Heart left ventricle (tissue), 16 donors: ENCODE measurements at places on chromosomes 4 and X. TPM values are rescaled to one million over a fixed set of nuclear protein-coding genes. Genes with fewer than 3 reads are reported as not detected.

The ASIC5 gene
- total RNA-seq: not detected

The SPACA5 gene
- not detected for total RNA-seq

The SSX3 gene
- not detected for total RNA-seq

The YTHDC1 gene
- total RNA-seq: 43.8 TPM

The GLRA3 gene
- total RNA-seq: not detected

The NSUN7 gene
- total RNA-seq: 0.25 TPM

The SATL1 gene
- total RNA-seq: not detected

The RAI2 gene
- 30.1 TPM for total RNA-seq

The PTCHD1 gene
- total RNA-seq: 0.07 TPM

The AR gene
- 29.5 TPM for total RNA-seq

The DRD5 gene
- total RNA-seq: not detected

The ERVMER34-1 gene
- 2.9 TPM for total RNA-seq

The CENPVL2 gene
- total RNA-seq: not detected

The CCSER1 gene
- 15.8 TPM for total RNA-seq

The DAPP1 gene
- total RNA-seq: 0.19 TPM

The MSX1 gene
- total RNA-seq: 4.4 TPM

The DCLK2 gene
- total RNA-seq: 14.7 TPM

The RNF150 gene
- total RNA-seq: 146 TPM

The SSX4B gene
- total RNA-seq: not detected
